ENCODE measurements at places on chromosomes 2 and 18.

DNA sequence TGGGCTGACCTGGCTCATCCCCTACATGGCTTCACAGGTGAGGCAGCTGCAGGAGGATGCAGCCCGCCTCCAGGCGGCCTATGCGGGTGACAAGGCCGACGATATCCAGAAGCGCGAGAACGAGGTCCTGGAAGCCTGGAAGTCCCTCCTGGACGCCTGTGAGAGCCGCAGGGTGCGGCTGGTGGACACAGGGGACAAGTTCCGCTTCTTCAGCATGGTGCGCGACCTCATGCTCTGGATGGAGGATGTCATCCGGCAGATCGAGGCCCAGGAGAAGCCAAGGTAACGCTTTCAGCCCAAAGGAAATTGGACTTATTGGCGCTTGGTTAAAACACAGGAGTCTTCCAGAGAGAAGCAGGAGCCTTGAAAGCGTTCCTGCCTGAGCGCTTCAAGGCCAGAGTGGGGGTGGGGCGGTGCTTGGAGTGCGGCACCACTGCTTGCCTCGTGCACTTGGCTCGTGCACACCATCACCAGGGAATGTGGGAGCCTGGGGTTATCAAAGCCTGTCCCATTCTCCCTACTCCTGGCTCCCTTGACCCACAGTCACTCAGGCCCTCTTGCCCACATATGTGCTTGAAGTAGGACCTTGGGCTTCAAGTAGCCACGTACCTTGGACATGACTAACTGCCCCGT, 69.8 kb upstream of the EML6 start:
- DNase-seq: no peak

DNA sequence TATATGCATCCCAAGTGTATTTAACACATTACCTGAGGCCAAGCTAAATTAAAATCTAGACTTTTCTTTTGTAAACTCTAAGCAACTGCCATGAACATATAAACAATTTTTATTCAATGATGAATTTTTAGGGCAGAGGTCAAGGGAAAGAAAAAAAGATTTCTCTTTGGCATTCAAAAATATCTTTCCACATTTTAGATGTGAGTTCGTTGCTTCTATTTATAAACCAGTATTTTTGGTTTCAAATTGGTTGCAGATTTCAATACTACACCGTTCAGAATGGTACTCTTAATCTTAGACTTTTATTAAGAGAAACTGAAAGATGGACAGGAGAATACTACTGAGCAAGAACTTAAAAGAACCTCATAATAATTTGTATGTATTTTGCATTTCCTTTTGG, 293.6 kb upstream of the CCDC68 start:
- DNase-seq: no peak

GRCh38 chr2:102356381-102356712, 751 bp downstream of the IL18R1 start:
- DNase-seq: no peak

GRCh38 chr2:230430957-230431910, 15.2 kb downstream of the SP100 start:
- no peak for DNase-seq

DNA sequence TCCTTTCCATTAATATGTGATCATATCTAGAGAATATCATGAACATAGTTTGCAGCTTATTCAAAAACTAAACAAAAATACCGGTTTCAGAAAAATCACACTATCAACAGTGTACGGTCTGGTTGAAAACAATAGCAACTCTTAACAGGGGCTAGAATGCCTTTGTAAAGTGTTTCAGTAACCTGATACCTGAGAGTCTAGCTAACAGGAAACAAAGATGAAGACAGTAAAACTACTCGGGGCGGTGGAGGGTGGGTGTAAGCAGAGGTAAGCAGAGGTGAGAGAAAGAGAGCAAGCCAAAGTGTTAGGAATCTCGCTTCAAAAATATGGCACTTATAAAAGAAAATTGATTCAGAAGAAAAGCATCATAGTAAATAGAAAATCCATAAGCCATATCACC, 109.0 kb upstream of the RGPD4 start:
- DNase-seq: no peak

DNA sequence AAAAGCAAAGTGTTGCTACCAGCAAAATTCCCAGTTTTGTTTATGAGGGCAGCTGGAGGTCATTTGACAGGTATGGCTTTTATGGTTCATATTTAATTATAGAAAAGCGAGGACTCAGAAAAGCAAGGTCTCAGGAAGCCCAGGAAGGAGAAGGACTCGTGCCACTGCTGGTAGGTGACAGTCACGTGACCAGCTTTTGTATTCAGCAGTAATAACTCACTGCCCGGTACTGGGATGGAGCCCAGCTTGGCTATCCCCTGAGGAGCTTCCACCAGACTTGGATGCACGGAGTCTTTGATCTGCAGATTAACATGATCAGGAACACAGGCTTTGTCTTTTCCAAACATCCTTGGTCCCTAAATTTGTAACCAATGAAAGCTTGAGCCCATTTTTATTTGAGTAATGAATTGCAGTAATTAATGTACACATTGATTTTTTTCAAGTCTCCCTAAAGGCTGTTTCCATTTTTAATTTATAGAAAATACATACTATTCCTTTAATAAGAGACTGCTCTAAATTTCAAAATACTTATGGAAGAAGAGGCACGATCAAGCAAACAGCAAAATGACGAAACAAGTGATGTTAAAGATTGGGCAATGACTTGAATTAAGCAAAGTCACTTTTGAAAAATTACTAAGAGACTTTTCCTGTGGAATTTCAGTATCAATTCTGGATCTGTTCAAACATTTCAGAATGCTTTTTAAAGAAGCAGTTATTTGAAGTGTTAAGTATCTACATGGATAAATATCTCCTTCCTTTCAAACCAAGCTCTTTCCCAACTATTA, 251.7 kb upstream of the HNRNPA3 start:
- no peak for DNase-seq

DNA sequence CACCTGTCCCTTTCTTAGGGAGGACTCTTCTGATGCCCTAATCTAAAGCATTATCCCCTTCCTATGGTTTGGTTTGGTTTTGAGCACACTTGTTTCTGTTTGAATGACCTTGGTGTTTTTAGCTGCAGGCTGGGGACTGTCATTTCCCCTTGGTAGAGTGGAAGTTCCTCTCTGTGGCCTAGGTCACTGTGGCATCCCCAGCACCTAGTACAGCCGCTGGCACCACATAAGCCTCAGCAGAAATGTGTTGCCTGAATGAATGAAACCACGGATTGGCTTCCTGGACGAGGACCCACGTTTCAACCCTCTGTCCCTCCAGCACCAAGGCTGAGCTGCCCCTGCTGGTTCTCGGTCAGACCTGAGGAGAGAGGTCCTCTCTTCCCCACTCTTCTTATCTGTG, 159.9 kb downstream of the CTIF start:
- DNase-seq: no peak

DNA sequence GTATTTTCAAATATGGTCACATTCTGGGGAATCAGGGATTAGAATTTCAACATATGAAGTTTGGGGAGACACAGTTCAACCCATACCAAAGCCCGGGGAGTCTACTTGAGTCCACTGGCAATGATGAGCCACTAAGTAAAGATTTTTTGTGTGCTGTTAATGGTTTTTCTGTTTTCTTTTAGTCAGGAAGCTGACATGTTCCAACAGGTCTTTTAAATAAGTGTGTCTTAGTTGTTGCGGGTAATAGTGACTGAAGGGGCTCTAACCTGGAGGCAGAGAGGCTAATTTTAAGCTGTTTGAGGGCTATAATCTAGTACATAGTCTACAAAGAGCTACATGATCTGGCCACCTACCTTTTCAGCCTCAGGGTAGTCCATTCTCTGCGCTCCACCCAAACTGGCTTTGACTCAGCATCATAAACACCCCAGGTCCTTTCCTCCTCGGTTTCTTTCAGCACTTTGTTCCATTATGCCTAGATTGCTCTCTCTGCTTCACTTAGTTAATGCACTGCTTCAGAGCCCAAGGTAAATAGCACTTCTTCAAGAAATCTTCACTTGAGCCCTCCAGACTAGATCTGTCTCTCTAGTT, 17.6 kb upstream of the UBE2E3 start:
- no peak for DNase-seq

DNA sequence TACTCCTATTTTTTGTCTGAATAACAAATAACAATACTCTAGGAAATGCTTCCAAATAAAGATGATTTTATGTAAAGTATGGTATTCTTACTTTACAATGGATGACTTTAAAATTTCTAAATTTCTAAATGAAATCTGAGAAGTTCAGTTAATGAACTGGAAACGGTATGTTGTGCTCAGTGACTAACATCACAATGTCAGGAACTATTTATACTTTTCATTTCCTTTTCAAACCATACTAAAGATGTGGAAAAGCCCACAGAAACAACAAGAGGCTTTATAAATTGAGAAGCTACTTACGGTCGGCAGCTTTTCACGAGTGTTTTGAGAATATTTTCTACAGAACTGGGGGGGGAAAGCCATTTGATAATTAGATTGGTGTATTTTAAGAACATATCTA, 31.1 kb downstream of the PSME4 start:
- DNase-seq: no peak

GRCh38 chr18:50902797-50903196, 23.9 kb downstream of the ME2 start:
- no peak for DNase-seq

GRCh38 chr2:224208007-224208406, 168.9 kb upstream of the SERPINE2 start:
- DNase-seq: no peak

DNA sequence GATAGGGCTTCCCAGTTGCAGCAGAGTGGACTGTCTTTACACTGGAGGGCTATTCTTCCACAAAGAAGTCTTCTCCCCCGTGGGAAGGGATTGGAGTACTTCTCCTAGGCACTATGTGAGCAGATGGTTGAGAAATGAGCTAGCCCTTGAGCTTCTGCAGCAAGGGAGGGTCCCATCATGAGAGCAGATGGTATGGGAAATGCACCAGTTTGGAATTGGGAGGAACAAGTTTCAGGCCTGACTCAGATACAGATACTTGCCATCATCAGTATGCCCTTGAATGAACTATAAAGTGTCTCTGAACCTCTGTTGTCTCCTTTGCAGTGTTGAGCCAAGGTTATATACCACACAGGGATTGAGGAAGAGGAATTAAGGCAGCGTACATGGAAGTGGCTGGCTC, 757.4 kb downstream of the RNF144A start:
- DNase-seq: no peak

- DNase-seq: no peak
These were observed 4.0 kb upstream of the TEX51 start for GRCh38 chr2:126894585-126895182.
